ENCODE measurements at places on chromosomes 12 and 14.

DNA sequence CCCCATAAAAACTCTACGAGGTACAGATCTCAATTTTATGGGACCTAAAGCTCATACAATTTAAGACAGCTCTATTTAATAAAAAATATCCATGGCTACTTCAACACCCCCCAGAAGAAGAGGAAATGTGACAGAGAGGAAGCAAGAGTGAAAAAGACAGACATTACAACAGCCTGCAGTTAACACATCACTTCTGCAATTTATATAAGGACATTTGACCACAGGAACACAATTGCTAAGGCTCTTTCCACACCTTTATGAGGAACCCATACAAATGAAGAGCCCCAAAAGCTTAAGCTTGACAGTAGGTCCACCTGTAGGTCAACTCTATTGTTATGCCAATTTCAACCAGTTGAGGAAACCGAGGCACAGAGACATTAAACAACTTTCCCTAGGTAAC, 5.6 kb downstream of the OR10P1 start:
- DNase-seq: no peak

GRCh38 chr12:114974826-114975639, 291.1 kb upstream of the TBX3 start:
- DNase-seq: no peak

GRCh38 chr14:74882103-74882920, 596 bp downstream of the DLST start:
- DNase-seq: no peak

GRCh38 chr14:103298620-103299019, 35.4 kb upstream of the EIF5 start:
- no peak for DNase-seq

DNA sequence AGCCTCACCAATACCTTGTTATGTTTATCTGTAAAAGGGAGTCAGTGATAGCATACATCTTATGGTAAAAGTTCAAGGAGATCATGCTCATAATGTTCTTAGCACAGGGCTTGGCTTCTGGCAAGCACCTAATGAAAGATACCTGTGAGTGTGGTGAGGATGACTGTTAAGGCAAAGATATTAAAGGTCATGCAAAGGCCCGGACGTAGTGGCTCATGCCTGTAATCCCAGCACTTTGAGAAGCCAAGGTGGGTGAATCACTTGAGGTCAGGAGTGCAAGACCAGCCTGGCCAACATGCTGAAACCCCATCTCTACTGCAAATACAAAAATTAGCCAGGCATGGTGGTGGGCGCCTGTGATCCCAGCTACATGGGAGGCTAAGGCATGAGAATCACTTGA, 425.9 kb upstream of the TBX3 start:
- DNase-seq: peak; percentile 7

GRCh38 chr12:99978152-99978551, 6.6 kb downstream of the ANKS1B start:
- DNase-seq: no peak

DNA sequence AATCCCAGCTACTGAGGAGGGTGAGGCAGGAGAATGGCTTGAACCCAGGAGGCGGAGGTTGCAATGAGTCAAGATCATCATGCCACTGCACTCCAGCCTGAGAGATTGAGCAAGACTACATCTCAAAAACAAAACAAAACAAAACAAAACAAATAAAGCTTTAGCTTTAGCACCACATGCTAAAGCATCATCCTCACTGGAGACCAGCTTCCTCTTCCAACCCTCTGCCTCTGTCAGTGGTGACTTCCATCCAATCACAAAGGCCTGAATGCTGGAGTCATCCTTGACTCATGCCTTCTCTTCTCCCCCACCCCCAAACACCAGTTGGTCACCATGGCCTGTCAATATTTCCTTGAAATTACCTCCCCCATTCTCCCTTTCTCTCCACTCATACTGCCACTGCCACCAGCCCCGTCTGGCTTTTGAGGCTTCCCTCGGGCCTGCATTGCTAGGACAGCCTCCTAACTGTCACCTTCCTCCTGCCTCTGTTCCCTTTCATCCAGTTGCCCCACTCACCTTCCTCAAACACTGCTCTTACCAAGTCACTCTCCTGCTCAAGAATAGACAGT, 1.4 kb downstream of the ZNF385A start:
- peak; percentile 71 for DNase-seq

GRCh38 chr12:92185052-92185451, 39.4 kb upstream of the BTG1 start:
- no peak for DNase-seq

DNA sequence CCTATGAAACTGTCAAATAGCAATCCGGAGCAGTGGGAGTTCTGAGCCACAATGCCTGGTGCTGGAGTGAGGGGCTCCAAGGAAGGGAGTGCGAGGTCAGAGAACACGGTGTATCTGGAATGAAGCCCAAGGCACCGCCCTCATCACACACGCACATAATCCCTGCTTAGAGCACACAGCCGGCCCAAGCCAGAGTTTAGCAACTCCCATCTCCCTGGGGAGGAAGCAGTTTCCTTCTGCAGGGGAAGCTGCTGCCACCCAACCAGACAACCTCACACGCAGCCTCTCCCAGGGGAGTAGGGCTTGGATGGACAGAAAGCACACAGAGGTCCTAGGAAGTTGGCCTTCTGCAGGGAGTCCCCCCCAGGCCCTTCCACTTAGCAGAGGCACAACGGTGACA, 31.3 kb downstream of the ACTN1 start:
- DNase-seq: no peak

DNA sequence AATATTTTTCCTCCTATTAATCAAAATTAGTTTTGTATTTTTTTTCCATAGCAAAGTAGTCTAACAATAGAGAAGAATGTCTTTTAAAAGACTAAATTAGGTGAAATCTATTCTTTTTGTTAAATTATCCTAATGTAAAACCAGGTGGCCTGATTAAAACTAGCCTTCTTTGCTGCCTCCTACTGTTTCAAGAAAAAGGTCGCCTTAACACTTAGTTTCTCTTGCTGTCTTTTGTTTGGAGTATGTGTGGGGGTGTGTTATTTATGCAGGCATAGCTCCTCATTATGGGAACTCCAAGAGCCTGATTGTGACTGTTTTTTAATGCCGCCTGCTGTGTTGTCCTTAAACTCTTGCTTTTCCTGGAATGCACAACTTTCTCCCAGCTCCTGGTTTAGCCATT, 855.3 kb downstream of the DIO2 start:
- no peak for DNase-seq

DNA sequence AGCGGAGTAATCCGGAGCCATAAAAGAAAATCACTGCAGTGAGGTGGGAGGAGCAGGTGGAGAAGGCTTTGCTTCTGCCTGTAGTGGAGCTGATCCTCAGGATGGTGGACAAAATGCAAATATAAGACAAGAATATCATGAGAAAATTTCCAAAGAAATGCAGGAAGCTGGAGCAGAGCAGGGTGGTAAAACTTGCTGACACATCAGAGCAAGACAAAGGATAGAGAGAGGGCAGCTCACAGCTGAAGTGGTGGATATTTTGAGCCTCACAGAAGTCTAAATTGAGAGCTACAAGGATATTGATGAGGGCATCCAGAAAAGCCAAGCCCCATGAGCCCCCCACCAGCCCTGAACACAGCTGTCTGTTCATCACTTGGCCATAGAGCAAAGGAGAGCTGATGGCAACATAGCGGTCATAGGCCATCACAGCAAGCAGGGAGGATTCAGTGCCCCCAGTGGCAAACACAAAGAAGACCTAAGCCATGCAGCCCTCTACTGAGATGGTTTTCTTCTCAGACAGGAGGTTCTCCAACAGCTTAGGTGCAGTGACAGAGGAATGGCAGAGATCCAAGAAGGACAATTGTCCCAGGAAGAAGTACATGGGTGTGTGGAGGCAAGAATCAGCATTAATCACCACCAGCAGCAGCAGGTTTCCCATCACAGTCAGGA, 30.0 kb upstream of the ANP32D start:
- no peak for DNase-seq

- no peak for DNase-seq
Observed at GRCh38 chr12:79659961-79660431, 30.8 kb downstream of the PAWR start.

DNA sequence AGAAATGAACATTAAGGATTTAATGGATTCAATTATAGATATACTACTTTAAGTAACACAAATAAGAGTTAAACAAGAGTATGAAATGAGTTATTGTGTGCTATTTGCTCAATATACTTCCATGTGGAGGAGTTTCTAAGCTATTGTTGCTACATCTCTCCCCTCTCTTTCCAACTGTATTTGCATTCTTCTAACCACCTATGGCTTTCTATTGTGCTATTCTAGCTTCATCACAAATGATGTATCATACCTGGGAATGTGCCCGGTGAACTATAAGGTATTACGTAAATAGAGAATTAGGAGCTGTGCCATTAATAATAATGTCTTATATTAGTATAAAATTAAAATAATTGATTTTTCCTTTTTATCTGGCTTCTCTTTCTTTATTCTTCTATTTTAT, 87.1 kb upstream of the PLEKHG7 start:
- no peak for DNase-seq

- DNase-seq: no peak
Observed at GRCh38 chr12:80381121-80381520, 62.9 kb upstream of the PTPRQ start.

GRCh38 chr12:20351406-20351805, 16.9 kb upstream of the PDE3A start:
- DNase-seq: no peak

DNA sequence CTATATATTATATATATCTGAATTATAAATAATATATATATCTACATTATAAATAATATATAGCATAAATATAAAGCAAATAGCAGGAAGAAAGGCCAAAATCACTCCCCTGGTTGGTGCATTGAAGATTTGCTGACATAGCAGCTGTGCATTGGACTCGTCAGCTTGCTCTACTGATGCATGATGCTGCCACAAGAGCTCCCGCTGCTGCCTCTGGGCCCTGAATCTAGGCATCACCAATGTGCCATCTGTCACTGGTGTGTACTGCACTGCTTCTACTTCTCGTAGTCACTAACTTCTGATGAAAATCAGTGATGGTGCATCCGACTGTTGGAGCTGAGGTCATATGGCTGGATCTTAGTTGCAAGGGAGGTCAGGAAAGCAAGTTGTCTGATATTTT, 205.0 kb downstream of the ADAMTS20 start:
- no peak for DNase-seq

DNA sequence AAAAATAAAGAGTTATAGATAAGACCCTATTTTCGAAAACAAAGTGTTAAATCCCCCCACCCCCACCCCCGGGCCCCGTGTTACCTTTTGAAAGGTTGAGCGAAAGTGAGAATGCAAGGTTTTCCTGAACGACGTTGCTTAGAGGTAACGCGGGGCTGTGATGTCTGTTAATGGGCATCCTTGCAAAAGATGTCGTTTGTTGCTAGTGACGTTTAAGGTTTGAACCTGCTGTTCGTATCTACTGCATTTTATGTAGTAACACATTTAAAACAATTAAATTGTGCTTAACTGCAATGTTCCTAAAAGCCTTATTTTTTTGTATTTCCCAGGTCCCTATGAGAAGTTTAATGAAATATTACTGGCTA, 1.2 kb downstream of the CPSF6 start:
- no peak for DNase-seq

DNA sequence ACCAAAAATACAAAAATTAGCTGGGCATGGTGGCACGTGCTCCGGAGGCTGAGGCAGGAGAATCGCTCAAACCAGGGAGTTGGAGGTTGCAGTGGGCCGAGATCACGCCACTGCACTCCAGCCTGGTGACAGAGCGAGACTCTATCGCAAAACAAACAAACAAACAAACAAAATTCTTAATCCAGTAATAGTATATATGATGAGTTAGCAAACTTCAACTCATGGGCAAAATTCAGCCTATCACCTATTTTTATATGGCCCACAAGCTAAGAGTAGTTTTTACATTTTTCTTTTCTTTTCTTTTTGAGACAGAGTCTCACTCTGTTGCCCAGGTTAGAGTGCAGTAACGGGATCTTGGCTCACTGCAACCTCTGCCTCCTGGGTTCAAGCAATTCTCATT, 14.9 kb downstream of the ATF7 start:
- DNase-seq: no peak

DNA sequence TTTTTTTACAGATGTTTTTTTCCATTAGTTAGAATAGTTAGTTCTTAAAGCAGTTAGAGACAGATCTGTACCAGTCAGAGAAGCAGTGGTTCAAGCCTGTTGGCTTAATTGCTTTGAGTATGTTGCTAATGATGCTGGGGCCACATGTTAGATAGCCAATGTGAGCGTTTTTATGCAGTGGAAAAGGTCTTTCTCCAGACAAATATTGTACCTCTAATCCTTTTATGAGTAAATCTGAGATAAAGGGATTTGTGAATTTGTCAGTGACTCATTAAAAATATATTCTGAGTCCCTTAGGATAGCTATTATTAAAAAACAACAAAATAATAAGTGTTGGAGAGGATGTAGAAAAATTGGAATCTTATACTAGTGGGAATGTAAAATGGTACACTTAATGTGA, 154.2 kb downstream of the MSRB3 start:
- DNase-seq: no peak

DNA sequence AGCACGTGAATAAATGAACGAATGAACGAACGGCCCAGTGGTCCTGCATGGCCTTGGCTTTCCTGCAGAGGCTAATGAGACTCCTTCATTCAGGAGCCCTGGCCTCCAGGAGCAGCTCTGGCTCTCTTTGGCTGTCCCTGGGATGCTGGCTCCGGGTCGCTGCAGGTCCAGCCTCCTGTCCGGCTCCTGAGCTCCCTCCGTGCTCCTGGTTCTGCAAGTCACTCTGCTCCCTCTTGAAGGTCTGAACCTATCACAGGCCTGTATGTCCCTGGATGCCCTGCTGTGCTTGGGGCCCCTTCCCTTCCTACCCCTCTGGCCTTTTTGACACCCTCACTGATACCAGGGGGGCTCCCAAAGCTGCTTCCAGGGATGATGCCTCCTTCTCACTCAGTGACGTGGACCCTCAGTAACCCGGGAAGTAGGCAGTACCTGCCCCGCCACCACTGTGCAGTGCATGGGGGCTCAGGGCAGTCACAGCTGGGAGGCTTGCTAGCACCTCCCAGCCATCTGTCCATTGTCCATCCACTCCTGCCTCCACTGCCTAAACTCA, 133.7 kb upstream of the C14orf180 start:
- no peak for DNase-seq

GRCh38 chr14:52314595-52315354, 663 bp downstream of the PTGER2 start:
- DNase-seq: no peak

- no peak for DNase-seq
Observed at GRCh38 chr12:93341409-93342049, 36.2 kb upstream of the NUDT4 start.

DNA sequence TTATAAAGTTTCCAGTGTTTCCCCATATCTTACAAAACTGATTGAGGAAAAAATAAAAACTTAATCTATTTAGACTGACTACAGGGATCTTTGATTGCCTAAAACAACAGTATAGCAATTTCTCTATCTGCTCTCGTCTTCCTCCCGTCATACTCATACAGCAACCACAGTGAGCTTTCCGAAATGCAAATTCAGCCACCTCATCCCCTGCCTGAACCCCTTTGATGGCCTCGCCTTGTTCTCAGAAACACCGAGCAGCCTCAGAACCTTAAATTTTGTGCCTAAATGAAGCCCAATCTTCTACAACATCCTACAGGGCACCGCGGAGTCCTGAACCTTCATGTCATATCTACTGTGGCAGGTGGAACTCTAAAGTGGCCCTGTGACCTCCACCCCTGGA, 223.7 kb upstream of the TMEM132C start:
- DNase-seq: no peak

Measured in RCC 7860 (cell line).